Liver (tissue), 10 donors: ENCODE measurements at places on chromosomes 2 and 18.

GRCh38 chr2:119233326-119234020 lies 9.8 kb downstream of the STEAP3 start:
- DNase-seq, result no peak

DNA sequence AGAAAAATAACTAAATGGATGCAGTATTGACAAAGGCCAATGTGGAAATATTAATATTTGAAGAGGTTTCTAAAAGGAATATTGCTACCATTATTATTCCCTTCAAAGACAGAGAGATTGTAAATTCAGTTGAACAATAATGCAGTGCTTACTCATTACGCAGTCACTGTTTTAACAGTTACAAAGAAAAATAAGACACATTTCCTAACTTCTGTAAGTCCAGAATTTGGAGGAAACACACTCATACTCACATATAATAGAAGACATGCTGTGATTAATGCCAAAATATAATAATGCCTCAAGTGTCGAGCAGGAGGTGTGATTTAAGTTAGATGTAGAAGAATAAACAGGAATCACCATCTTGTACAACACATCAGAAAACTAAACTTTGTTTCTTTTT lies 389.2 kb downstream of the FBXO15 start:
- no peak for DNase-seq

GRCh38 chr2:106827158-106827557 lies 58.8 kb downstream of the ST6GAL2 start:
- DNase-seq, result no peak

GRCh38 chr2:66872986-66873754 lies 438.2 kb downstream of the MEIS1 start:
- no peak for DNase-seq

- no peak for DNase-seq
These were observed 145.4 kb upstream of the ZNF804A start for GRCh38 chr2:184452907-184453306.

GRCh38 chr2:128320192-128320905 lies 1.7 kb upstream of the HS6ST1 start:
- no peak for DNase-seq
